NCI-H1092 treated with DMSO at 0.1 percent for 48 hours (cell line): ENCODE measurements at places on chromosomes 4 and X.

- no peak for DNase-seq
These were observed 2246.0 kb downstream of the ARAP2 start for GRCh38 chr4:33998291-33998690.

DNA sequence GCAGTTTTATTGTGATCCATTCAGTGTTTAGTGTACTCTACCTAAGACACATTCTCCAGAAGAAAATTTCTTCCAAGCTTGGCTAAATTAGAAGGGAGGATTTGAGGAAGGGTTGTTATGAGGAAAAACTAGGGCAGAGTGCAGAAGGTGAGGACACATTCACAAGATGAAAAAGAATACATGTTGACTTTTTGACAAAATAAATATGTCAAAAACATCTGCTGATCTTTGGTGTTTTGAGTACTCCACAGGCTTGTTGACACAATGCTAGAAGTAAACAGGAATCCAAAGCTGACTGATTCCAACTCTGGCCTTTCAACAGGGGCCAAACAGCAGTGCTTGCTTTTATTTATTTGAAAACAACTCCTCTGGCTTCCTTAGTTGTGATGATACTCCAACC is 125.8 kb upstream of the SLC7A11 start:
- no peak for DNase-seq

GRCh38 chr4:176123710-176124407 is 58.2 kb downstream of the WDR17 start:
- DNase-seq: no peak

GRCh38 chr4:183330841-183331240 is 8.6 kb upstream of the CLDN24 start:
- no peak for DNase-seq

DNA sequence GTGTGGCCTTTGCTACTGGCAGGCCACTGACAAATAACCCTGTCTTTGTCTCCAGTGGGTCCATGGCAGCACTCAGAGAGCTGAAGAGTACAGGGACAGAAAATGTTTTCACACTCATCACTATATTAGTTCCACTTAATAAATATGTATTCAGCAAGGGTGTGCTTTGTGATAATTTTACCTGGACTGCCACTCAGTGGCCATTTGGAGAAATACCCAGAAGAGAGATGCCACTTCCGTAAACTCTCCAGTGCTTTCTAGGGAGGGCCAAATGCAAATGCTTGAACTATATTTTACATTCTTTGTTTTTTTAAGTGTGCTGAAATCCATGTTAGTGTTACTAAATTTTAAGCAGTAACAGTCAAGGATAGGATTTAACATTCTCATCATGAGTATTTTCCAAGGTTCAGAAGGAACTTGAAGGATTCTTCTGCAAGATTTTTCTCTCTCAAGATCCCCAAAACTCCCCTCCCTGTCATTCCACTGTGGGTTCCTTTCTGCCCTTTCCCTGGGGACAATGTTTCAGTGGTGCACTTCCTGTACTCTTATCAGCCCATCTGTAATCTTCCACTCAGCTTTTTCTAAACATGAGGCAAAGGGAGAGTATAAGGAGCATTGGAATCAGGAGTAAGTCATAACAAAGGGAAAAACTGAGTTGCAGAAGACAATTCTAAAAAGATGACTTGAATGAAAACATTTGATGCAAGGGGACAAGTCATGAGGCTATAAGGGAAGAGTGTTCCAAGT is 46.0 kb downstream of the TFDP3 start:
- peak; percentile 9 for DNase-seq

DNA sequence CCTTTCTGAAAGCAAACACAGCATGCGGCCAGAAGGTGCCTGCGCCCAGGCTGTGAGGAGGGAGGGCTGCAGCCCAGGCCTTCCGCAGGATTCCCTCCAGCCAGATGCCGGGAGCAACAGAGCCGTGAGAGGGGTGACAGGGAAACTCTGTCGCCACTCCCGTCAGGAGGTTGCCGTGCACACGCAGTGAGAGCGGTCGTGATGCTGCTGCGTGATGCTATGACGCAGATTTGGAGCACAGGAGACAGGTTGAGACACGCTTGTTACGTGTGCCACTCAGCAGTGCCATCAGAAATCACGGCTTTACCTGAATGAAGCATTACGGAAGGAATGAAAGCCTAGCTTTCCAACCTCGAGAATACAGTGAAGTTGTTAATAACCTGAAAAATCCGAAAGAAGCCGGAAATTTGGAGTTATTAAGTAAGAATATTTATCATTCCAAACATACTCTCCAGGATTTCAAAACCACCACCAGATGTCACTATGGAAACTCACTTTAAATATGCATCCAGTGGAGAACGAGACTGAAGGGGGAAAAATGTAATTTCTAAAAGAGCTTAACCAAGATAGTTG is 54.4 kb downstream of the FAT1 start:
- DNase-seq: peak; percentile 18
